ENCODE measurements at places on chromosomes 11 and 22. TPM values are rescaled to one million over a fixed set of nuclear protein-coding genes. Genes with fewer than 3 reads are reported as not detected.

PHLDA2 gene
- 3.7 TPM for total RNA-seq

TUB gene
- 1.7 TPM for total RNA-seq

ASCL2 gene
- 1.2 TPM for total RNA-seq

C2CD2L gene
- 6.0 TPM for total RNA-seq

SFI1 gene
- total RNA-seq, result 6.6 TPM

Measured in epithelial cell of alveolus of lung (primary cell).